NCI-H748 treated with DMSO at 0.1 percent for 48 hours (cell line): ENCODE measurements at places on chromosomes 2 and 18.

- no peak for DNase-seq
Measured at GRCh38 chr2:221517696-221518151, 54.4 kb downstream of the EPHA4 start.

DNA sequence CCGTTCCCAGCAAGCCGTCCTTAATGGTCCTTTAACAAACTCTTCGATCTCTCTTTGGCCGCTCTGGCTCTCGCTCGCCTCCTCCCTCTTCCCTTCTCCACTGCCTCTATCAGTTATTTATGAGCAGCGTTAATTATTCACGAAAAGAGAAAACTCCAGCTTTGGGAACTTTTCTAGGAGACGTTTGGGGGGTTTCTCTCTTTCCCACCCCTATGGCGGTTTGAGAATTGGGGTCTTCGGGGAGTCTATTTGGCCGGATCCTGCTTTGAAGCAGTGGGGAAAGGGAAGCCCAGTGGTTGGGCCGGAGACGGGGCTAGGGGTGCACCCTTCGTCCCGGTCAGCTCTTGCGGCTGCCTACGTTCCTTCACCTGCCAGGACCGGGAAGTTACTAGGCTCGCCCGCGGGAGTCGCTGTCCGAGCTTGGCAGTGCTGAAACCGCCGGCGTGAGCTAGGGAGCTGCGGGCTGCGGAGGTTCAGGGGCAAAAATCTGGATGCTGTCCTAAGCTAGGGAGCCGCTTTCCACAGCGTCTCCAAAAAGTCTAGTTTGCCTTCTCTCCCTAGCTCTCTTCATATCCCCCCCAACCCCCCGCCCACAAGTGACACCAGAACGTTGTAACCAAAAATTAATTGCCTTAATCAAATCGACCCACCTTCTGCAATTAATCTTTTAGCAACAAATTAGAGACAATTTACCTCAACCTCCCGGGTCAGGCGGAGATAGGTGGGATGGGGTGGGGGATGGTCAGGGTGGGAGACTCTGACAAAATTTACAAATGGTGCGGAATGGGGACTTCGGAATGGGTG lies 8.9 kb upstream of the SKOR2 start:
- no peak for DNase-seq

DNA sequence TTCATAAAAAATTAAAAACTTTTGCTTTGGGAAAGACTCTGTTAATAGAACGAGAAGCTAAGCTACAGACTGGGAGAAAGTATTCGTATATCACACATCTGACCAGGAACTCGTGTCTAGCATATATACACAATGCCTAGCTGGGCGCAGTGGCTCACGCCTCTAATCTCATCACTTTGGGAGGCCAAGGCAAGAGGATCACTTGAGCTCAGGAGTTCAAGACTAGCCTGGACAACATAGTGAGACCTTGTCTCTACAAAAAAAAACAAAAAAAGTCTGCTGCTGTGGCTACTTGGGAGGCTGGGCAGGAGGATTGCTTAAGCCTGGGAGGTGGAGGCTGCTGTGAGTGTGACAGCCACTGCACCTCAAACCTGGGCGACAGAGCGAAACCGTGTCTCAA lies 46.6 kb downstream of the EPB41L5 start:
- DNase-seq: no peak

DNA sequence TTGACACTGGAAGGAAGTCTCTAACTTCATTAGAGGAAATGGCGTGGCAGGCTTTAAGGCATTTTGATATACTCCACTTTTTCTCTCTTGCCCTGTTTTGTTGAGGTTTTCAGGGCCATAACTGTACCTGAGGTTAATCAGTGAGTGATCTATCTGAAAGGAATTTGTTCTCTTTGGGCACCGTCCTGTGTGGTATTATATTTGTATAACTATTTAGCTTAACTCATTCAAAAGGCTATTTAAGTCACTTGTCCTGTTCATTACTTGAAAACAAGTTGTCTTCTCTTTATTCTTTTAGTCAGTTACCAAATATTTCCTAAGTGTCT lies 180.4 kb downstream of the NEDD4L start:
- DNase-seq: no peak

GRCh38 chr2:112836163-112836560 lies 417 bp downstream of the IL1B start:
- no peak for DNase-seq

GRCh38 chr18:6979954-6980353 lies 137.6 kb downstream of the LAMA1 start:
- no peak for DNase-seq

- DNase-seq: no peak
Measured at GRCh38 chr2:64649013-64649484, 4.7 kb downstream of the SERTAD2 start.

DNA sequence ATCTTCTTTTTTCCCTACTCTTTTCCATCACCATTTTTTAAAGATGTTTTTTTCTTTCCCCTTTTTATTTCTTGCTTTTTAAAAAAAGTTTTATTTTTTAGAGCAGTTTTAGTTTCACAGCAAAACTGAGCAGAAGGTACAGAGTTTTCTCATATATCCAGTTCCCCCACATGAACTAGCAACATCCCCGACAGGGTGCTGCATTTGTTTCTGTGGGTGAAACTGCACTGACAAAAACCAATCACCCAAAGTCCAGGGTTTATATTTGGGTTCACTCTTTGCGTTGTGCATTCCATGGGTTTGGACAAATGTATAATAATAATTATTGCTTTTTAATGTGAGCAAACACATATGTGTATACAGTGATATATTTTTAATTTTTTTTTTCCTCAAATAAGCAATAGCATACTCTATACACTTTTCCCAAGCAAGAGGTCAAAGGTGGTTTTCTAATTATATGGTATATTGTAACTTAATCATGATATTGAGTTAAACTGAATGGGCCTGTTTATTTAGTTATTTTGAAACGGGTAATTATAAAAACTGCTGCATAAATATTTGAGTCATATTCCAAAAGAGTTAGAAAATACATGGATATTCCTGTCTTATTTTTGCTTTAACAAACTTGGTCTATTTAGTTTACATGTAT lies 50.3 kb downstream of the NCK2 start:
- DNase-seq: no peak

DNA sequence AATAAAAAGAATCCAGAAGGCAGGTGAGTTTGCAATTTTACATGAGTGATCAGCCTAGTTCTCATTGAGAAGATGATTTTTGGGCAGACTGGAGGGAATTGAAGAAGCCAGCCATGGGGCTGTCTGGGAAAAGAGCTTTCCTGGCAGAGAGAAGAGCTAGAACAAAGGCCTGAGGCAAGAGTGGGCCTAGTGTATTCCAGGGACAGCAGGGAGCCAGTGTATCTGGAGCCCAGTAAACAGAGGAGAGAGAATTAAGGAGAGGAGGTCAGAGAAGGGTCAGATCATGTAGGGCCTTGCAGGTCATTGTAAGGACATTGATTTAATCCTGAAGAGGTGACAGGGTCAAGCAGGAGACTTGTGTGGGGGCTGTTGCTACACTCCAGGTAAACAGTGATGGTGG lies 195.8 kb downstream of the SATB2 start:
- no peak for DNase-seq

- DNase-seq: peak; percentile 60
Measured at GRCh38 chr2:224039770-224040440, 819 bp upstream of the SERPINE2 start.

GRCh38 chr2:11203480-11203879 lies 48.2 kb downstream of the SLC66A3 start:
- DNase-seq: no peak

GRCh38 chr2:145691659-145692058 lies 1171.7 kb upstream of the ZEB2 start:
- no peak for DNase-seq

- DNase-seq: no peak
Measured at GRCh38 chr18:72648481-72648960, 104.4 kb upstream of the CBLN2 start.

DNA sequence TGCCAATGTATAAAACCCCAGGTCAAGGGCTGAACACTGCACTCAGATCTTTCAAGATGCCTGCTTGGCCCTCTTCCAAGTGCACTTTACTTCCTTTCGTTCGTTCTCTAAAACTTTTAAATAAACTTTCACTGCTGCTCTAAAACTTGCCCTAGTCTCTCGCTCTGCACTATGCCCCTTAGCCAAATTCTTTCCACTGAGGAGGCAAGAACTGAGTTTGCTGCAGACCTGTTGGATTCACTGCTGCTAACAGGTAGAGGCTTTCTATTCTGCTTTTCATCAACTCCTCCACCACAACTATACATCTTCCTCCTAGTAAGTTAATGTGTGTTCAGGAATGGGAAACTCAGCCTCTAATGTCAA lies 467.9 kb downstream of the MBD2 start:
- DNase-seq: no peak

GRCh38 chr2:113148606-113149552 lies 21.5 kb downstream of the IL1RN start:
- DNase-seq: no peak

DNA sequence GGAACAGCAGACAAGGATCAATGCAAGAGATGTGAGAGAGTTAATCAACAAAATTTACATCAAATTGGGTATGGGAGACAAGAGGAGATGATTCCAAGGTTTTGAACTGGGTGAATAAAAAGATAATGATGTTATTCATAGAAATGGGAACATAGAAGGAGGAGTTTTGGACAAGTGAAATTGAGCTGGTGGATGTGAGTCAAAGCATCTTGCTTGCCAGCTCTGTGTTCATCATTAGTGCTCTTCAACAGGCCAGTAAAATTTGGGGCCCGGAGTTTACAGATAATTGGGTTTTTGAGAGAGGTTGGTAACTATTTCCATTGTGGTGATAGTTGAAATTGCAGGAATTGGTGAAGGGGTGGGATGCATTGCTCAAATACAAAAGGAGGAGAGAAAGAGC lies 69.9 kb upstream of the CAVIN2 start:
- DNase-seq: no peak

DNA sequence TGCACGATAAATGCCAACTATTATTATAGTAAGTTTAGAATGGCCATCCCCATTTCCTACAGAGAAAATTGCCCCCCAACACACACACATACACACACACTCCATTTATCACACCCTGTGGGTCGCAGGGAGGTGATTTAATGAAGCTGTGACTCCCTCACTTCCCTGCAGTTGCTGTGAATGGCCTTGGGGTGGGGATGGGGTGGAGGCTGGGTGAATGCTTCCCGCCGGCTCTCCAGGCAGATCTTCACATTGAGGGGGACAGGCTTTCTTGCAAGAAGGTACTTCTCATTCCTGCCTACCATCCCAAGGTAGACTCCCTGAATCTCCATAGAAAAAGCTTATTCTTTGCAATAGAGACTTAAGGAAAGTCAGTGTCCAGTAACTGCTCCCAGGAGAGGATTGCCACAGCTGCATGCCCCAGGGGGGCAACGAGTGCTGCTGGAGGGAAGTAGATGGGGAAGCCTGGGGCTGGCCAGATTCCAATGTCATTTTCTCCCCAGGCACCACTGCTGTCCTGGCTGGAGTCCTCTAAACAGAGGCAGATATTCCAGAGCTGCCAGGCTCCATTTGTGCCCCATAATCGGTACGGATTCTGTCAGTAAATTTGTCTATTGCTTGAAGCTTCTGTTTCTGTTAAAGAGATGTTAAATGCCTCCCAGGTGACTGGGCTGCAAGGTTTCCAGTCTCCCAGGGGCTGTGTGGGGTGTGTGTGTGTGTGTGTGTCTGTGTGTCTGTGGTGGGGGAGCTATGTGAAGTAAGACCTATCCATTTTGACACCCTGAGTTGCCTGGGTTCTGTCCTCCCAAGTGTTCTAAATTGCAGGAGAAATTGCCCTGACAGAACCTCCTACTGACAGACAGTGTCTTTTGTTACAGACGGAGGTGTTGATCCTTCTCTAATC lies 265.5 kb downstream of the SRBD1 start:
- no peak for DNase-seq

GRCh38 chr2:126749537-126749936 lies 93.6 kb downstream of the GYPC start:
- DNase-seq: no peak

- DNase-seq: no peak
Measured at GRCh38 chr2:78984386-78984785, 41.1 kb upstream of the REG3G start.

- no peak for DNase-seq
Measured at GRCh38 chr18:54187372-54187771, 37.1 kb downstream of the MBD2 start.

GRCh38 chr2:120768112-120769048 lies 32.7 kb downstream of the GLI2 start:
- no peak for DNase-seq

DNA sequence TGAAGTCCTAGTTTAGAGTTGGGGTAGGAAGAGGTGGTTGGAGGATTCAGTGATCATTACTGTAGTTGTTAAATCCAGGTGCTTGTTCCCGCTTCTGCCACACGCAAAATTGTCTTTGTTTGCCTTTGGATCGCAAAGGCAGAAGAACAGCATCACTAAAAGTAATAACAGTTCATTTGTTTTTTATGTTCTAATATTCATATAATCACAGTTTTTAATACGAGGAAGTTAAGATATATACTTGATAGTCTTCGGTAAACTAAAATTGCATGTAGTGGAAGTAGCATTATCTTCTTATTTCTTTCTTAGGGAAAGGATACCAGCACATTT lies 365 bp downstream of the NDUFB3 start:
- no peak for DNase-seq

DNA sequence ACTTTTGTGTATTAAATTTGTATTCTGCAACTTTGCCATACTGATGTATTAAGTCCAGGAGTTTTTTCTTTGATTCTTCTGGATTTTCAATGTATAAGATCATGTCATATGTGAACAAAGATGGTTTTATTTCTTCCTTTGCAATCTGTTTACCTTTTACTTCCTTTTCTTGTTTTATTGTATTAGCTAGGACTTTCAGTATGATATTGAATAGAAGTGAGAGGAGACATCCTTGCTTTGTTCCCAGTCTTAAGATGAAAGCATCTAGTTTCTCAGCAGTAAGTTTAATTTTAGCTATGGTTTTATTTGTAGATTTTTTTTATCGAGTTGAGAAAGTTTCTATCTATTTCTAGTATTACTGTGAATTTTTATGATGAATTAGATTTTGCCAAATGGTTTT lies 25.5 kb downstream of the VRK2 start:
- no peak for DNase-seq

DNA sequence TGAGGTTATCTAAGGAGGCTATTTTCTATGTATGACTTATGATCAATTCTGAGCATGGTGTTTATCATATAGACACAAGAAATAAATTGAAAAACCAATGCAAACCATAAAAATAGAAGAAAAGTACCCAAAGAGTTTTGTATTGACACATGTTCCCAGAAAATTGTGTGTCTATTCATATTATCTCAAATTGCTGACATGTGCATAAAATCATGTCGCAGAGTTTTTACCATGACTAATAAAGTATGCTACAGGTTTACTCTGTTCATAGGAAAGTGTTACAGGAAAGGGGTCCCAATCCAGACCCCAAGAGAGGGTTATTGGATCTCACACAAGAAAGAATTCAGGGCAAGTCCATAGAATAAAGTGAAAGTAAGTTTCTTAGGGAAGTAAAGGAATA lies 290.7 kb upstream of the NRXN1 start:
- DNase-seq: no peak

- no peak for DNase-seq
Measured at GRCh38 chr2:75030218-75031009, 72.0 kb downstream of the POLE4 start.
